ENCODE measurements at places on chromosomes 12 and 14.

DNA sequence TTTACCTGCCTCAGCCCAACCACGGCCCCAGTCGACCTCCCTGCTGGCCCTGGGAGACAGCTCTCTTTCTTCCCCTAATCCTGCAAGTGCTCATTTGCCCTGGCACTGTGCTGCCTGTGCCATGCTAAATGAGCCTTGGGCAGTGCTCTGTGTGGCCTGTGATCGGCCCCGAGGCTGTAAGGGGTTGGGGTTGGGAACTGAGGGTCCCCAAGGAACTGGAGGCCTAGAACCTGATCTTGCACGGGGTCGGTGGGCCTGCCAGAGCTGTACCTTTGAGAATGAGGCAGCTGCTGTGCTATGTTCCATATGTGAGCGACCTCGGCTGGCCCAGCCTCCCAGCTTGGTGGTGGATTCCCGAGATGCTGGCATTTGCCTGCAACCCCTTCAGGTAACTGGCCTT lies 2.8 kb downstream of the RNF31 start:
- no peak for DNase-seq

GRCh38 chr14:71752111-71752738 lies 180.0 kb upstream of the RGS6 start:
- no peak for DNase-seq

- no peak for DNase-seq
Measured at GRCh38 chr12:14356147-14356546, 9.3 kb upstream of the ATF7IP start.

- DNase-seq = no peak
Measured at GRCh38 chr14:22547313-22547947, 41.6 kb downstream of the DAD1 start.

- DNase-seq = no peak
Measured at GRCh38 chr14:63922696-63923421, 70.1 kb downstream of the SYNE2 start.

- DNase-seq = no peak
Measured at GRCh38 chr12:62758216-62758615, 176.7 kb downstream of the PPM1H start.

GRCh38 chr12:6752167-6752920 lies 597 bp downstream of the MLF2 start:
- DNase-seq = peak; percentile 55

- DNase-seq = no peak
Measured at GRCh38 chr12:118374909-118375308, 1.4 kb upstream of the SUDS3 start.

DNA sequence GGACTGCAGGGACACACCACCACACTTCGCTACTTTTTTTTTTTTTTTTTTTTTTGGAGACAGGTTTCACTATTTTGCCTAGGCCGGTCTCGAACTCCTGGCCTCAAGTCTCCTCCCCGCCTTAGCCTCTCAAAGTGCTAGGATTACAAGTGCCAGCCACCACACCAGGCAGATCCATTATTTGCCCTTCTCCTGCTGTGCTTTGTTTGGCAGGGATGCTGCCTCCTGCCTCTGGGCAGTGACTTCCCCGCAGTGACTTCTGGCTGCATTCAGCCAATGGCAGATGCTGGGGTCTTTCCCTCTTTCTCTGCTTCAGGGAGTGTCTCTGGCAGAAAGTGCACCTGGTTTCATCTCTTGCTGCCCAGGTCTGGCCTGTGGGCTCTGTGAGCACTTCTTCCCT lies 6.7 kb upstream of the MORN3 start:
- DNase-seq = no peak

- DNase-seq = peak; percentile 64
Measured at GRCh38 chr12:53481939-53482586, 17.2 kb downstream of the MAP3K12 start.

GRCh38 chr12:47488888-47489287 lies 216.9 kb downstream of the RPAP3 start:
- DNase-seq = no peak

DNA sequence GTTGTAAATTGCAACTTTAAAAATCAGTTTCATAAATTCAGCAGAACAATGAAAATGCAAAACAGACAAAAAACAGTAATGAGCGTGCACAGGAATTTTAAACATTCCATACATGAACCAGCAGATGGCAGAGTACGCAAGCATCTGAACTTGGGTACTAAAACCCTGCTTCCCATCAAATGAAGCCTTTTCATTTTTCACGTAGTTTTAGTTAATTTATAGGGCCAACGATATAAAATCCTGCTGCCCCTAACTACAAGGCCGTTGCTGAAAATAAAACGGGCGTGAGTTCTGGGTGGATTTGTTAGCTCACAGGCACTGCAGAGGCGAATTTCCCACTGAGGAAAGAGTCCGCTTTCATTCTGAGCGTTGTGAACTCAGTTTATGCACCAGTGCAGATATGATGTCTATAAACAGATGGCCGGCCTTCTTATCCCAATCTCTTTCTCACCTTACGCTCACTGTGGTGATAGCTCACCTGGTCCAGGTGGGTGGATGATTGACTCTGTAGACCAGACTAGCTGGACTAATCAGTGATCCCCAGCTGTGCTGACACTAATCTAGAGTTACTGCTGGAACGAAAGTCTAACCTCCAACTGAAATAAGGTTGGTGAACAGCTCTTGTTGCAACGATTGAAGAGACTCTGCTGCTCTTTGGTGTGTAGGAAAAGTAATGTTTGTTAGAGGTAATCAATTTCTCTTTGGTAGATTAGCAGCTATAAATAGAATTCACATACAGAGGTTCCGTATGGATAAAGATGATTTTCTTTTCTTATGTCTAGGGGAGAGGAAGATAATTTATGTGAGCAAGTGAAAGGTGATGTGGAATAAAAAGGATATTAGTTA lies 89.2 kb downstream of the PDZRN4 start:
- peak; percentile 49 for DNase-seq

DNA sequence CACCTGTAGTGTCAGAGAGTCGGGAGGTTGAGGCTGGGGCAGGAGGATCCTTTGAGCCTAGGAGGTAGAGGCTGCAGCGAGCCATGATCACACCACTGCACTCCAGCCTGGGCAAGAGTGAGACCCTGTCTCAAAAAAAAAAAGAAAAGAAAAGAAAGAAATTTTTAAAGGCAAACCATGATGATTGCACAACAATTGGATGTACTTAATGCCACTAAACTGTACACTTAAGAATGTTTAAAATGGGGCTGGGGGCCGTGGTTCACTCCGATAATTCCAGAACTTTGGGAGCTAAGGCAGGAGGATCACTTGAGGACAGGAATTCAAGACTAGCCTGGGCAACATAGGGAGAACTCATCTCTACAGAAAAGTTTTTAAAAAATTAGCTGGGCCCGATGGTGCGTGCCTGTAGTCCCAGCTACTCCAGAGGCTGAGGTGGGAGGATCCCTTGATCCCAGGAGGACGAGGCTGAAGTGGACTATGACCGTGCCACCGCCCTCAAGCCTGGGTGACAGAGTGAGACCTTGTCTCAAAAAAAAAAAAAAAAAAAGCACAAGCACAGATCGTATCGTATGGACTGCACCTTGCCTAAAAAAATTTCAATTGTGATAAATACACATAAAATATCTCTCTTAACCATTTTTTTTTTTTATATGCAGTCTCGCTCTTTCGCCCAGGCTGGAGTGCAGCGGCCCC lies 32.7 kb downstream of the JAG2 start:
- DNase-seq = no peak

GRCh38 chr12:12023456-12023855 lies 47.3 kb upstream of the BCL2L14 start:
- DNase-seq = no peak

DNA sequence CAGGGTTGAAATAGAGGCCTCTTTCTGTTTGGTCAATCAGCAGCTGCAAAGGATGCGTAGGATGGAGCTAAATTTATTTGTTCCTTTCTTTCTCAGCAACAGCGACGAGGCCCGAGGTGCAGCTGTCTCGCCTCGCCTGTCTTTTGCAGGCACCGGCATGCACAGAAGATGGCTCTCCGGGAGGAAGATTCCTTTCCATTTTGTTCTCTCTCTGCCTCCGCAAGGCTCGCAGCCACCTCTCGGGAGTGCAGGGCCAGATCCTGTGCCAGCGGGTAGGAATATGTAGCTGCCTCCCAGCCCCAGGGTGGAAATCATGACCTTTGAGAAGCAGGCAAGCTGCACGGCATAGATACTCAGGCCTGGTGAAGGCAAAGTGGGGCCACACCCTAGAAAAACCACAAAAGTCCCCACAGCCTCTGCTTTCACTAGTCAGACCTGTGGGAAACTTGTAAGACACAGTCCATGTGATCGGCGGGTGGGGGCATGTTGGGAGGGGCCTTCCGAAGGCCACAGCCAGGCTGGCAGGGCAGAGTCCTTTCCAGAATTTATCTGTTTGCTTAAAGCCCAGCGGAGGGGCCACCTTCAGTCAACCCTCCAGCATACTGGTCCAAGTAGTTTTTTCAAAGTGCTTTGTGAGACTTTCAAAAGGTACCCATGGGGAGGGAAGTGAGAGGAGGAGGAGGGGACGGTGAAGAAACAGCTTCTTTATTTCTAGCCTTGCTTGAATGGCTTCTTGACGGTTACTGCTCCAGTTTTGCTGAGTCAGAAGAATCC lies at the start of gene MAP1LC3B2:
Gene MAP1LC3B2, plus strand, starts transcription at position 220 of the 774 bp plus-strand sequence. CDS start 16,562 bp downstream, outside the sequence.
- DNase-seq = peak; percentile 95

DNA sequence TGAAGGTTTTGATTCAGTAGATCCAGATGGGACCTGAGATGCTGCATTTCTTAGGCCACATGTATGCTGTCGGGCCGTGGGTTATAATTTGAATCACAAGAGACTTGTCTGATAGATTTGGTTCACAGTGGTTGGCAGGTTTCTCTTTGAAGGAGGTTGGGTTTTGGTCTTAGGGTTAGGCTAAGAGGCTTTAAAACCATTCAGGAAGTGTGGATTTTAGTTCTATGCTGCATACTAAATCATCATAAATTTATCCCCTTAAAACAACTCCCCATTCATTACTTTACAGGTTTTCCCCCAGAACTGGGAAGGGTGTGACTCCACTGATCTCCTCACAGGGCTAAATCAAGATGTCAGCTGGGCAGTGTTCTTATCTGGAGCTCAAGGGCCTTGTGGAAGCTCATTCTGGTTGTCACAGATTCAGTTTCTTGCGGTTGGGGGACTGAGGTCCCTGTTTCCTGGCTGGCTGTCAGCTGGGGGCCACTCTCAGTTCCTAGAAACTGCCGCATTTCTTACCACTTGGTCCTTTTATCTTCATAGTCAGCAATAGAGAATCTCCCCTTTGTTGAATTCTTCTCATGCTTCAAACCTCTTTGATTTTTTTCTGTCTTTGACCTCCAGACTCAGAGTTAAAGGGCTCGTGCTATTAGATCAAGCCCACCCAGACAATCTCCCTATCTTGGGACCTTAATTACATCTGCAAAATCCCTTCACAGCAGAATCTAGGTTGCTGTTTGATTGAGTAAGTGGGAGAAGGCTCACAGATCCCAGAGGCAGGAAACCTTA lies 20.6 kb upstream of the PCNX1 start:
- DNase-seq = peak; percentile 68

DNA sequence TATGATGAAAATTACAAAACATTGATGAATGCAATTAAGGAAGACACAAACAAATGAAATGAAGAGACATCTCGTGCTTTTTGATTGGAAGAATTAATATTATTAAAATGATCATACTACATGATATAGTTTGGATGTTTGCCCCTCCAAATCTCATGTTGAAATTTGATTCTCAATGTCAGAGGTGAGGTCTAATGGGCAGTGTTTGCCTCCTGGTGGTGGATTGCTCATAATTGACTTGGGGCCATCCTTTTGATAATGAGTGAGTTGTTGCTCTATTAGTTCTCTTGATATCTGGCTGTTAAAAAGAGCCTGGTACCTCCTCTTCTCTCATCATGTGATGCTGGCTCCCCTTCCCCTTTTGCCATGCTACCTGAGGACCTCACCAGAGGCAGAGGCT lies 56.7 kb downstream of the CD163L1 start:
- DNase-seq = no peak

DNA sequence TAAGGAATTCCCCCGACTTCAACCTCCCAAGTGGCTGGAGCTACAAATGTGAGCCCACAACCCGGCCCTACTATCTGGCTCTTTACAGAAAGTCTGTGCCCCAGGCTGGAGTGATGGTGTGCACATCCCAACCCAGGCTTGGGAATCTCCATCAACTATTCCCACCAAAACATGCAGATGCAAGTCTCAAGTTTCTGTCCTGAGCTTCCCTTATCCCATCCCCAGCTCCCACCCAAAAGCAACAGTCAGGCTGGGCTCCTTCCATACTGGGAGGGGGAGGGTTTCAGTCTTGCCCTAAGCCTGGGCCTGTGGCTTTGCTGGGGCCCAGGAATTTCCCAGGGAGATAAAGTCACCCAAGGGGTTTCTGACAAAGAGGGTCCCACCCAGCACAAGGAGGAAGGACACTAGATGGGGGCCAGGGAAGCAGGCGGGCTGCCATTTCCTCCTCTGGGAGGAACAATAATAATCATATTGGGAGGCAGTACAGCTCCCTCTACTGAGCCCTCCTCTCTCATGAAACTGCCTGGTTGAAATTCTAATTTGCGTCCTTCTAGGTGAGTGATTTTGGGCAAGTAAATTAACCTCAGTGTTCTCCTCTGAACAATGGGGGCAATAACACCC lies 8.0 kb downstream of the SLC8B1 start:
- no peak for DNase-seq

GRCh38 chr12:10717410-10717809 lies 5.7 kb downstream of the YBX3 start:
- no peak for DNase-seq

DNA sequence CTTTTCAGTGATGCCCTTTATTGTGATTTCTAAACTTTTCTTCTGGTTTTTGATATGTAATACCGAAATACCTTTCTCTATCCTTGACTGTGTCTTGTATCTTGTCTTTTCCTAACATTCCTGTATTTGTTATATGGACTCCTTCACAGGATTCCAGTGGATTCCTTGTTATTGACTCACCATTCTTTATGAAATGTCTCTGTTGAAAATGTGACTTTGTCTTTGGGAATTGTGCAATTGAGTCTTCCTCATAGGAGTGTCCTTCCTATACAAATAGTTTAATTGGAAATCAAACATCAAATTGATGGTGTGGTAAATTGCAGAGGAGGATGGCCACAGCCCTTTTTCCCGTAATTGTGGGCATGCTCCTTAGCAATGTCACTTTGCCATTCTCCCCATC lies 296.6 kb upstream of the KITLG start:
- no peak for DNase-seq

- no peak for DNase-seq
Measured at GRCh38 chr12:71772735-71773134, 18.1 kb downstream of the RAB21 start.

DNA sequence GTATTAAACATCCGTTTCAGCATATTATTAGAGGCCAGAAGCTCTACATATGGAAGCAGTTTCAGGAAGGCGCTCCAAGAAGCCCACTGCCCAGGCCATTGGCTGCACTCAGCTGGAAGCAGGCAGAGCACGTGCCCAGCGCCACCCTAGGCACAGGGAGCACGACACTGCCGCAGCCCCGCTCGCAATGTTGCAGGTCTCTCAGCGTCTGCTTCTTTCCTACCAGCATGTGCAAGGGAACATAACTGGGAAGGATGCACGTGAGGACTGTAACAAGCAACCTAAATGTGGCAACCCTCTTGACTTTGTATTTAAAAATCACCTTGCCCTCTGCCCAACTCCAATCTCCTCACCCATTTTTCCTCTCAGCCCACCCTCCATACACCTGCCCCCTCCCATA lies 3.5 kb downstream of the TMEM132D start:
- no peak for DNase-seq

Measured in RPMI8226 (cell line).